ENCODE measurements at places on chromosomes 3 and 15. TPM values are rescaled to one million over a fixed set of nuclear protein-coding genes. Genes with fewer than 3 reads are reported as not detected.

- no peak for DNase-seq
These were observed 96.5 kb upstream of the PRICKLE2 start for GRCh38 chr3:64321747-64322146.

DNA sequence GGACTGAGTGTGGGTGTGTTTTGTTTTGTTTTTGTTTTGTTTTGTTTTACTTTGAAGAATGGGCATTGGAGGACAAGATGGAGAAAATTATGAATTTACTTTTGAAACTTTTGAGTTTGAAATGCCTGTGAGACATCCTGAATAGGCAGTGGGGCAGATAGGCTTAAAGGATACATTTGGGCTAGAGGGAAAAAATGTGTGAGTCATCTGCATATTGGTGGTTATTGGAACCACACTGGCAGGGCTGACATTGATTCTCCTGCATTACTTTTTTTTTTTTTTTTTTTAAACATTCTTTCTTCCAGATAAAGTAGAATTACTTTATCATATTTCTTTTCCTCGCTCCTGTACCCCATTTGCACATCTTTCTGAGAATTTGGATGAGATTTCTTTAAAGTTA, 56.1 kb downstream of the CALML4 start:
- DNase-seq, result no peak

- DNase-seq, result no peak
These were observed 28.1 kb downstream of the HACD3 start for GRCh38 chr15:65558336-65558735.

DNA sequence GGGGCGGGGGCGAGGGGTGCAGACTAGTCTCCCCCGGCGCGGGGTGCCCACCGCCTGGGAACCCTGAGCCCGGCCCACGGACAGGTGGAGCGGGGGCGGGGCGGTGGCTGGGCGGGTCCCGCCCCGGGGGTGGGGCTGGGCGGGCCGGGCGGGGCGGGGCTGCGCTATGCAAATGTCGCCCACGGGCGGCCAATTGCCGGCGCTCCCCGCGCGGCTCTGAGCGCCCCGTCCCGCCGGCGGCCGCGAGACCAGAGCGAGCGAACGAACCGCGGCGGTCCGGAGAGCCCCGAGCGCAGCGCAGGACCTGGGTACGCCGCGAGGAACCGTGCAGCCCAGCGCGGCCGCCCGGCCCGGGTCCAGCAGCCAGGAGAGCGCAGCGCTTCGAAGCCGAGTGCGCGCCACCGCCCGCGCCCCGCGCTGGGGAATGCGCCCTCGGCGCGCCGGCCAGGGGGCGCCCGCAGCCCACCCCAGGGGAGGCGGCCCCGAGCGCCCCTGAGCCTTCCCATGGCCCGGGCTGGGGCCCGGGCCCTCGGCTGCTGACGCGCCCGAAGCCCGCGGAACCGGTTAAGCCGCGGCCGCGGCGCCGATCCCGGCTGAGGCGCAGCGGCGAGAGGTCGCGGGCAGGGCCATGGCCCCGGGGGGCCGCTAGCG, at the start of gene SEMA3F:
Gene SEMA3F (plus strand): TSS at position 485 of the 651 bp plus-strand sequence. CDS start 4,299 bp downstream, outside the sequence.
- DNase-seq, result peak; percentile 48

GRCh38 chr3:174937478-174937877, 78.3 kb downstream of the NAALADL2 start:
- DNase-seq, result no peak

GRCh38 chr3:49903451-49904424, at the start of gene MST1R:
MST1R (minus strand) TSS chr3:49903873; CDS start chr3:49903609, 264 bp downstream.
- DNase-seq, result peak; percentile 54

GRCh38 chr15:92656089-92656488, 514 bp upstream of the FAM174B start:
- no peak for DNase-seq

DNA sequence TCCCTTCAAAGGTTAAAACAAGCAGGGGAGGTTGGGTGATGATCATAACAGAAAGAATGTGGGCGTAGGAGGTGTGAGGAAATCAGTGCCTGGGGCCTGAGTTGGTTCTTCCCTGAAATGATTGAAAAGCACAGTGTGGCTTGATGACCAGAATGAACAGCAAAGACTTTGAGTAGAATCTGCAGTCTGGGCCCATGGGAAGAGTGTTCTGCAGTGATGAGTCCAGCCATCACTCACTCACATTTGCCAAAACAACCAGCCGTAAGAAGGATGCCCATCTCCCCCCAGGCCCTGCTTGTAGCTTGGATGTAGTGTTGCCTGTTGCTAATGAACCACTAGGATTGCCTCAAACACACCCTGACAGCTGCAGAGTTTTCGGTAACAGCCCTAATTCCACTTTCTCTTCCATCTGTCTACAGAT, 67.9 kb downstream of the VGLL3 start:
- DNase-seq, result no peak

DNA sequence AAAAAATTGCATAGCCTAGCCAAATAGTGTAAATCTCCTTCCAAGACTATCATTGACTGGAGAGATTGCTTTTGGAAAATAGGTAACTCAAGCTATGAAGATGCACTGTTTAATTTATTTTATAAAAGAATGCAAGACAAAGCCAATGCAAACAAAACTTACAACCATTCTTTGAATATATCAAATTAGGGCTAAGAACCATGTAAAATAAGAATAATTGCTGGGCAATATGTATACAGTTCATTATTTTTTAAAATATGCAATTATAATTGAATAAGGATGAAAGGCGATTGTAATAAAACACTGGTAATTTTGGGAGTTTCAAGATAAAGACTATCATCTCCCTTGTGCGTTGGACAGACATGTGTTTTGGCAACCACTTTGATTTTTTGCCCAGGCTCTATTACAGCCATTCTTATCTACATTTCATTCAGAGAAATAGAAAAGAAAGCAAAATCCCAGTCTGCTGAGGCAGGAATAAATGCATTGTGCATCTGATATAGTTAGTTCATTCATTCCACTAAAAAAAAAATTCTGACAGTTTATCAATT, 242.3 kb upstream of the ROBO1 start:
- DNase-seq, result no peak

DNA sequence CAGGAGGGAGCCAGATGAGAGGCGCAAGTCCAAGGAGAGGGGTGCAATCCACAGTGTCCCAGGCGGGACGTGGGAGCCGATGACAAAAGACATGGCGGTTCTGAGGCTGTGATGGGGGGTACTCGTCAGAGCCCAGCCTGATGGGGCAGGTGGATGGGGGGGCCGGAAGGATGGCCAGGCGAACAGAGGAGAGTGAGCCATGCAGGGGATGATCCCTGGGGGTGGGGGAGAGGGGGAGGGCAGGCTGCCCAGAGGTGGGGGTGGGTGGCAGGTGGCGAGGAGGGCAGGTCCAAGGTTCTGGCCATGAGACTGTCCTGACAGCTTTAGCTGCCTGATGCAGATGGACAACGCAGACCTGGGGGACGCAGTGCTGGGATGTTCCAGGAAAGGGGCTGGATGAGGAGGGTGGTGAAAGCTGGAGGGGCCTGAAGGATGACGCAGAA, 8.9 kb upstream of the CSPG4 start:
- peak; percentile 20 for DNase-seq

DNA sequence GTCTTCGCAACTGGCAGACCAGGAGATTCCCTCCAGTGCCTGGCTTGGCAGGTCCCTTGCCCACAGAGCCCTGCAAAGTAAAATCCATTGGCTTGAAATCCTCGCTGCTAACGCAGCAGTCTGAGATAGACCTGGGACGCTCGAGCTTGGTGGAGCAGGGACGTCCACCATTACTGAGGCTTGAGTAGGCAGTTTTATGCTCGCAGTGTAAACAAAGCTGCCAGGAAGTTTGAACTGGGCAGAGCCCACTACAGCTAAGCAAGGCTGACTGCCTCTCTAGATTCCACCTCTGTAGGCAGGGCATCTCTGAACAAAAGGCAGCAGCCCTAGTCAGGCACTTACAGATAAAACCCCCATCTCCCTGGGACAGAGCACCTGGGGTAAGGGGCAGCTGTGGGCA, 205.0 kb upstream of the MME start:
- no peak for DNase-seq

DNA sequence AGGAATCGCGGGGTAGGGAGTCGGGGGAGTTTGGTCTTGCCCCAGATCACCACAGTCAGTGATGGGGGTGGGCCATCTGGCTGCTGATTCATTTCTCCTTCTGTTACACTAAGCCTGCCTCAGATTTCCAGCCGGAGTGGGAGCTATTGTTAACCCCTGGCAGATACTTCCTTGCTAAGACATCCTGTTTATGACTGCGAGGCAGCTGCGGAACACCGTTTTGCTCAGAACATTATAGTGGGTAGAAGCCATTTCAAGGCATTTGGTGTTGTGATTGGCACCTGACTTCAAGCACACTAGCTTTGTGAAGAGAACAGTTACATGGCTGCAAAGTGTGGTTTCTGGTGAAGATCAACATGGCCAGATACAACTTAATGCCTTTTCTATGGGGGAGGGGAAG, 73.8 kb downstream of the FLNB start:
- DNase-seq, result peak; percentile 51

- no peak for DNase-seq
These were observed 14.6 kb upstream of the PLA2G4E start for GRCh38 chr15:42035435-42035761.

DNA sequence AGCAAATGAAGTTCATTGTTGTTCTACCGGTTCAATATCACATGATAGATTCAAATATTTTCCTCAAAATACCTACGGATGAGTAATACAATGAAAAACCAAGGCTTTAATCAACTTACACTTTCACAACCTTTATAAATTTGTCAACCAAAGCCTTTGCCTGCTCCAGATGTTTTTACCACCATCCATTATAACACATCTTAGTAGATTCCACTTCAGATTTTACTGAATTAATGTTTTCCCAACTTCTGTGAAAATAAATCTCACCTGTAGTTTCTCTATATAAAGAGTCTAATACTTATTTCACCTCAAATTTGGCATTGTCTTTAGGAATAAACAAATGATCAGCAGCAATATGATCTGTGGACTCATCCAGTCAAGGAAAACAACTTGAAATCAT, 131.1 kb downstream of the ZNF280D start:
- DNase-seq, result no peak

DNA sequence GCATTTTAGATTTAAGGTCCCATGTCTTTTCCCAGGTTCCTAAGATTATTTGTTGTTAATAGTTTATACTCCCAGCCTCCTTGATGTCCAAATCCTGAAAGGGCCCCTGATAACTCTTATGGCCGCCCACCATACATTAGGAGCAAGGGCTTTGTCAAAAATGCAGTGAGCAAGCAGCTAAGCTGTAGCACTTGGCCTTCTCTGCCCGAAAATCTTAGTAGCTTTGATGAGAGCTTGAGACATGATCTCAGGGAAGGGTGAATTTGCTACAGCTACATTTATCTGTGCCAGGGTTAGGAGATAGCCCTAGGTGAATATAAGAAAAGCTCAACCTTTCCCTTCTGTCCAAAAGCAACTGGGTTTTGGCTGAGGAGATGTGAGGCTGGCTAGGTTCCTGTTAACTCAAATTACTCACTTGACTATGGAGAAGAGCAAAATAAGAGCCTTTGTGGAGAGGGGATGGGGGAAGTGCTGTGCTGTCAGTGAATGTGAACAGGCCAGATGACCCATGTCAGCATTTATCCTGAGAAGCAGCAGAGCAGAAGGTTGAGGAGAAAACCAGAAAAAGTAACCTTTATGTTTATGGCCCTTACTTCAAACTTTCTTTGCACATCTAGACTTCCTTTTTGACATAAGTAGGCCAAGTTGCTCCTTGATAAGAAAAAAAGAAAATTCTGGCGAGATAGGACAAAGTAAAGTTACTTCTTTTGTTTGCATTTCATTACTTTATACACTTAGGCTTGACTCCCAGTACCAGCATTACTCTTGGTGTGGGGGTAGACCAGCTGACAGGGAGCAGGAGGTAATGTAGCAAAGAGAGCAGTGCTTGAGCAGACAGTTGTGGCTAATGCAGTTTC, 21.1 kb downstream of the MAPK6 start:
- DNase-seq, result no peak

- DNase-seq, result no peak
These were observed 312.2 kb upstream of the SLCO3A1 start for GRCh38 chr15:91541286-91541685.

GRCh38 chr3:142027300-142027699, 122.0 kb downstream of the TFDP2 start:
- no peak for DNase-seq

DNA sequence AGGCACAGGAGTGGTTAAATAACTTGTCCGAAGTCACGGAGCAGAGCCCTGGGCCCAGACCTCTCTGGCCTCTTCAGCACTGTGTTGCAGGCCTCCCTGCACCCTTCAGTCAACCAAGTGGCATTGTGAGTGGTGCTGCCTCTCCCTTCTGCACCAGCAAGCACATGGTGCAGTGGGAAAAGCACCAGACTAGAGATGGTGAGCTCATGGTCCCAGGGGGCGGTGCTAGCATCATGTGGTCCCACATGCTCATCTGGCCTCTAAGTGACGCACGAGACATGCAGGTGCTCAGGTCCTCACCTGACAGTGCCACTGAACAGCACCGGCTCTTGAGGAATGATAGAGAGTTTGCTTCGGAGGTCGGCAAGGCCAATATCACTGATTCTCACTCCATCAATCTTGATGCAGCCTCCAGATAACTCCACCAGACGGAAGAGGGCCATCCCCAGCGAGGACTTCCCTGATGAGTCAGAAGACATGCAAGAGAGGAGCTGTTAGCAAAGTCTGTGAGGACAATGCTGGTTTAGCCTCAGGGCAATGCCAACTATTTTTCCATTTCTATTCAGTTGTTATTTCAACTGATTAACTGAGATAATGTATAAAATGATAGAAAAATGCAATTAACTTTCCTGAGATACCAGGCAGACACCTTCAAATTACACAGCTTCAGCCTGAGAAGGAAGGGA, 53.1 kb upstream of the PARL start:
- DNase-seq, result no peak

Gene WWTR1
- total RNA-seq, result 115 TPM

Gene SAMMSON
- 0.62 TPM for total RNA-seq

Gene SPINK8
- total RNA-seq, result not detected

Gene MAP2K1
- total RNA-seq, result 13.2 TPM

Data from uterus (tissue), 4 donors.